Liver (tissue), 10 donors: ENCODE measurements at places on chromosomes 3 and 15. TPM values are rescaled to one million over a fixed set of nuclear protein-coding genes. Genes with fewer than 3 reads are reported as not detected.

Gene SNTN
- total RNA-seq: not detected

DNA sequence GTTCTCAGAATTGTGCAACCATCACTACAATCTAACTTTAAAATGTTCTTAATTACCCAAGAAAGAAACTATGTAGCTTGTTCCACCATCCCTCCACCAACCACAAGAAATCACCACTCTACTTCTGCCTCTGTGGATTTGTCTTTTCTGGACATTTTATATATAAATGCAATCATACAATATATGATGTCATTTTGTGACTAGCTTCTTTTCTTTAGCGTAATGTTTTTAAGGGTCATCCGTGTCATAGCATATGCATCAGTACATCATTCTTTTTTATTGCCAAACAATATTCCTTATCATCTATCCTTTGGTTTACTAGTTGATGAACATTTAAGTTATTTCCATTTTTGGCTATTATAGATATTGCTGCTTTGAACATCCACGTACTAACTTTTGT is 5.8 kb downstream of the ROBO2 start:
- H3K4me3 ChIP-seq: no peak overlapping the region
- no peak overlapping the region for H3K27ac ChIP-seq
- H3K36me3 ChIP-seq: no peaks in the 10 kb centered on the region
- no peaks in the 10 kb centered on the region for H3K4me1 ChIP-seq
- H3K27me3 ChIP-seq: peaks cover 11% of the 10 kb centered on the region
- DNase-seq: no peak

GRCh38 chr15:41841131-41841530 is 2.5 kb downstream of the PLA2G4B start:
- no peak overlapping the region for H3K4me3 ChIP-seq
- H3K27ac ChIP-seq: no peak overlapping the region
- no peaks in the 10 kb centered on the region for H3K27me3 ChIP-seq
- H3K4me1 ChIP-seq: no peaks in the 10 kb centered on the region
- H3K36me3 ChIP-seq: peaks cover 2% of the 10 kb centered on the region

- no peak for DNase-seq
- H3K4me1 ChIP-seq: no peaks in the 10 kb centered on the region
- H3K27ac ChIP-seq: no peak overlapping the region
- H3K27me3 ChIP-seq: peaks cover 3% of the 10 kb centered on the region
- H3K36me3 ChIP-seq: peaks cover 14% of the 10 kb centered on the region
Measured at GRCh38 chr3:131503320-131503635, 507 bp upstream of the MRPL3 start.

DNA sequence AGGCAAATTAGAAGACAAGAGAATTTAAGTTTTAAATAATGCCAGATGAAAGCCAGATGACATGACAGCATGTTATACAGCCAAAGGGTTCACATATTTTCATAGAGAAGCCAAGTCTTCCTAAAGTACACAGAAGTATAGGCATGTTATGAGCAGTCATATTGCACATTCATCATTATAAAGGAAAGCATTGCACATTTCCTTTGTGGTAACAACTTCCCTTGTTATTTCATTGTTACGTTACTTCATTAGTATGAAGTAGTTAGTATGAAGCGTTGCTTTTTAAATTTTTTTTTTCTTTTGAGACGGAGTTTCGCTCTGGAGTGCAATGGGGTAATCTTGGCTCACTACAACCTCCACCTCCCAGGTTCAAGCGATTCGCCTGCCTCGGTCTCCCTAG is 4.6 kb upstream of the ABCC5 start:
- no peak overlapping the region for H3K4me3 ChIP-seq
- no peaks in the 10 kb centered on the region for H3K4me1 ChIP-seq
- H3K36me3 ChIP-seq: no peaks in the 10 kb centered on the region
- no peak for DNase-seq

DNA sequence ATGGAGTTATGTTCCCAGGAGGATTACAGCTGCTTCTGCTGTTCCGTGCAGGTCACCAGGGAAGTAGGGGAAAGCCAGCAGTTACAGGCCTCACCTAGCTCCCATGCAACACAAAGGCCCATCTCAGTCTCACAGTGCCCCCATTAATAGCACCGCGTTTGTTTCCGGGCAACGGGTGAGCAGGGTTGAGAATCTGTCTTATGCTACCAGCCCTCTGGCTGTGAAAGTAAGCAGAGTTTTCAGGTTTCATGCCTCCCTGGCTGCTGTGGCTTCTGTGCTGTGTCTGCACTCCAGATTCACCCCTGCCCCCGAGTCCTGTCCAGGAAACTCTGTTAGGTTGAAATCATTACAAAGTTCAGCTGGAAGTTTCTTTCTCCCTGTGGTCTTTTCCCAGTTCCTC is 254.4 kb upstream of the GPR149 start:
- H3K27me3 ChIP-seq: no peaks in the 10 kb centered on the region
- no peaks in the 10 kb centered on the region for H3K4me1 ChIP-seq
- H3K36me3 ChIP-seq: no peaks in the 10 kb centered on the region
- H3K27ac ChIP-seq: no peak overlapping the region
- H3K4me3 ChIP-seq: no peak overlapping the region
- no peak for DNase-seq

- H3K36me3 ChIP-seq: no peaks in the 10 kb centered on the region
- no peak overlapping the region for H3K27ac ChIP-seq
- H3K27me3 ChIP-seq: no peaks in the 10 kb centered on the region
Measured at GRCh38 chr15:45866616-45867015, 231.8 kb downstream of the SQOR start.

DNA sequence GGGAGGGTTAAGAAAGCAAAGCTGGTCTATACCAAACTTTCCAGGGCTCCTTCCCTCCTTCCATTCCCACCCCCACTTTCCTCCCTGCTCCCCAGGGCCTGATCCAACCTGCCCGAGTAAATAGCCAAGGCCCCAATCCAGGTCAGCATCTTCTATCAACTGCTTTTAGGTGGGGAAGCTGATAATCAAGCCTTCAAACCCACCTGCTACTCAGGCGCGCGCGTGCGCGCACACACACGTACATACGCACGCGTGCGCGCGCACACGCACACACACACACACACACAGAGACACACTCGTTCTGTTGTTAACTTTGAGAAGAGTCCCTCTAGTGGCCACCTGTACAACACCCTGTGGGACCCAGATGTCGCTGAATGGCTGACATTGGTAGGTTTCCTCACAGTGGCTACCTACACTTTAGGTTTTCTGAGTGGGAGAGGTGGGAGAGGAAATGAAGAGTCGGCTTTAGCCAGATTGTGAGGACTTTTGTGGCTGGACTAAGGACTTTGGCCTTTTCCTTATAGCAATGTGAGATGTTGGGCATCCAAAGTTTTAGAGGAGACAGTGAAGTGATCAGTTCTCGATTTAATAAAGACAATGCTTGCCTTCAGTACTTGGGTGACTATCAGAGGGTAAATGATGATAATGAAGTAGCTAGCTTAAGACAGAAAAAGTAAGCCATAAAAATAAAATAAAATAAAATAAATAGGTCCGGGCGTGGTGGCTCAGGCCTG is 179.9 kb upstream of the C2CD4B start:
- peak; percentile 45 for DNase-seq

DNA sequence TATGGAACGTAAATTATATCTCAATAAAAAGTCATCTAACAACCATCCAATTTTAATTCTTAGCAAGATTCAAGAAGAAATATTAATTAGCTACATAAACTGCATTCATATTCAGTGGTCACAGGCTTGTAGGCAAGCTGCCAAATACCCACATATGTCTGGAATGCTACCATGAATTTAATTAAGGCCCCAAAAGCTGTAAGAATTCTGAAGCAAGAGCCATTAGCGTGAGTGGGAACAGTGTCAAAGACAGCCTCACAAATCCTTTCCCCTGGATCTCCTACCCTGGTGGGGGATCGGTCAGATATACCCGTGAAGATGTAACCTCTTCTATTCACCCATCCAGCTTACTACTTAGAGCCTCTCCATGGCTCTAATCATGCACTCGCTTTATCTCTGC is 40.0 kb downstream of the ATG7 start:
- DNase-seq: no peak
- no peak overlapping the region for H3K27ac ChIP-seq
- no peaks in the 10 kb centered on the region for H3K4me1 ChIP-seq
- peaks cover 3% of the 10 kb centered on the region for H3K36me3 ChIP-seq
- H3K4me3 ChIP-seq: no peak overlapping the region

- H3K36me3 ChIP-seq: no peaks in the 10 kb centered on the region
- no peaks in the 10 kb centered on the region for H3K4me1 ChIP-seq
- H3K27me3 ChIP-seq: no peaks in the 10 kb centered on the region
- H3K4me3 ChIP-seq: no peak overlapping the region
Measured at GRCh38 chr3:132090921-132091320, 56.1 kb upstream of the CPNE4 start.

DNA sequence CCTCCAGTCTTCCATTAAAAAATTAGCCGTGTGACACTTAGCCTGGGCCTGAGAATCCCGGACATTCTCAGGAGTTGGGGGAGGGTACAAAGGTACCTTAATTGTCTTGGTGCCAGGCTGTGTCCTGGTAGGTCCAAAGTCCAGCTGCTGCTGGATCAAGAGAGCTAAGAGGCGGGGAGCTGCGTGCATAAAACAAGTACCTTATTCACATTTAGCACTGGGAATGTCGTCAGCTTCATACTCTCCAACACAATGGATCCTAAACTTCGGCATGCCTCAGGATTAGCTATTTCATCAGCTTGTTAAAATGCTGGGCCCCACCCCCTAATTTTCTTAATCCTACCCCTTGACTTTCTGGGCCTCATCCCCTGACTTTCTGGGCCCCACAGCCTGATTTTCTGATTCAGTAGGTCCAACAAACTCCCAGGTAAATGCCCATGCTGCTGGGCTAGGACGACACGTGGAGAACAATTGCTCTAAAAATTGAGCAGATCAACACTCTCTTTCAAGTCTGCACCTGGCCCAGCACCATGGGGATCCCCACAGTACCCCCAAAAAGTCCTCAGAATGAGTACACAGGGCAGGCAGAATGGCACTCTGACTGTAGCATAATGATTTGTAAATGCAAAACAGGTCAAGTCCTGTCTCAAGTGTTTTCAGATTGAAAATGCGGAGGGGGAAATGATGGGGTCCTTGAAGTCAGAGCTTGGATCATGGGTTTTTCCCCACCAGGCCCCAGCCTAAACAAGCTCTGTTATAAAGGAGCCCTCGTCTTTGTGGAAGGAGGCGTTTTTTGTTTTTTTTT is 5.6 kb upstream of the AEN start:
- no peak for DNase-seq
- H3K36me3 ChIP-seq: no peaks in the 10 kb centered on the region
- H3K27ac ChIP-seq: peak overlapping the region; percentile 59
- H3K4me3 ChIP-seq: no peak overlapping the region
- H3K4me1 ChIP-seq: peaks cover 18% of the 10 kb centered on the region

DNA sequence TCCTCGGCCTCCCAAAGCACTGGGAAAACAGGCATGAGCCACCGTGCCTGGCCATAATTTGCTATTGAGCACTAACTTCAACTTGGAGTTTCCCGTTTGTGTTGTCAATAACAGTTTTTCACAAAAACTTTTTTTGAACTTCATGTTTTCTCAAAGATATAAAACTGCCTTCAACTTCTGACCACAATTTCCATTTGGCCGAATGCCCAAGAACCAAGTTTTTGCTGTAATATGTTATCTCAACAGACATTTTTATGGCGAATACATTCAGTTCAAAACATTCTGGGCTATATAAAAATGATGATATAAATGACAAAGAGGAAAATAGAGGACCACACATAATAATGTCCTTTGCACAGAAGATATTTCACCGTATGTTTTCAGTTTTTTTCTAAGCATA is 56.4 kb downstream of the NEDD4 start:
- DNase-seq: no peak
- no peak overlapping the region for H3K27ac ChIP-seq
- H3K4me1 ChIP-seq: no peaks in the 10 kb centered on the region
- no peak overlapping the region for H3K4me3 ChIP-seq
- H3K27me3 ChIP-seq: no peaks in the 10 kb centered on the region
- no peaks in the 10 kb centered on the region for H3K36me3 ChIP-seq

- no peak overlapping the region for H3K4me3 ChIP-seq
- H3K27me3 ChIP-seq: no peaks in the 10 kb centered on the region
- DNase-seq: no peak
- no peaks in the 10 kb centered on the region for H3K4me1 ChIP-seq
- H3K27ac ChIP-seq: no peak overlapping the region
Measured at GRCh38 chr15:32818758-32819447, 101.1 kb downstream of the GREM1 start.
